ENCODE measurements at places on chromosomes 2 and 18. TPM values are rescaled to one million over a fixed set of nuclear protein-coding genes. Genes with fewer than 3 reads are reported as not detected.

DNA sequence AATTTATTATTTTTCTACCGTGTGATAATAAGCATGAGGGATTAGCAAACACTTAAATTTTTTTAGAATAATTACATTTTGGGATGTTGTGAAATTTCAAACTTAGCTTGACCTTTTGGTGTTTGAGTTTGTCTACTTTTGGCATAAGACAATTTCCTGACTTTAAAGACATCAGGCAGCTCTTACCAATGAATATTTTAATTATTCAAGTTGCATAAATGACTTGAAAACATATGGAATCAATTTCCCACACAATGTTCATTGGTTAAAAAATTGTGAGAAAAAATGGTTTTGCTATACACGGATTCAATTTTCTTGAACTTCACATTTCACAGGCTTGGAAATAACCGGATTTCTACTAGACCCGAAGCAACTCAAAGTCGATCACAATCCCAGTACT, 243.4 kb downstream of the IKZF2 start:
- peak overlapping the region; percentile 29 for H3K27ac ChIP-seq
- DNase-seq, result no peak
- no peaks in the 10 kb centered on the region for H3K36me3 ChIP-seq
- no peaks in the 10 kb centered on the region for H3K4me1 ChIP-seq
- no peak overlapping the region for H3K4me3 ChIP-seq

- H3K4me1 ChIP-seq, result no peaks in the 10 kb centered on the region
- DNase-seq, result no peak
- no peaks in the 10 kb centered on the region for H3K27me3 ChIP-seq
- no peaks in the 10 kb centered on the region for H3K36me3 ChIP-seq
- H3K4me3 ChIP-seq, result no peak overlapping the region
Observed at GRCh38 chr2:12615509-12615908, 101.2 kb upstream of the TRIB2 start.

- H3K36me3 ChIP-seq, result no peaks in the 10 kb centered on the region
- H3K4me3 ChIP-seq, result no peak overlapping the region
- no peaks in the 10 kb centered on the region for H3K4me1 ChIP-seq
- no peaks in the 10 kb centered on the region for H3K27me3 ChIP-seq
- no peak for DNase-seq
Observed at GRCh38 chr2:109428281-109428680, 185.5 kb downstream of the SEPTIN10 start.

GRCh38 chr2:120486441-120486840, 140.5 kb downstream of the INHBB start:
- no peaks in the 10 kb centered on the region for H3K27me3 ChIP-seq
- DNase-seq, result peak; percentile 28
- no peak overlapping the region for H3K4me3 ChIP-seq
- no peaks in the 10 kb centered on the region for H3K36me3 ChIP-seq
- peak overlapping the region; percentile 64 for H3K27ac ChIP-seq

DNA sequence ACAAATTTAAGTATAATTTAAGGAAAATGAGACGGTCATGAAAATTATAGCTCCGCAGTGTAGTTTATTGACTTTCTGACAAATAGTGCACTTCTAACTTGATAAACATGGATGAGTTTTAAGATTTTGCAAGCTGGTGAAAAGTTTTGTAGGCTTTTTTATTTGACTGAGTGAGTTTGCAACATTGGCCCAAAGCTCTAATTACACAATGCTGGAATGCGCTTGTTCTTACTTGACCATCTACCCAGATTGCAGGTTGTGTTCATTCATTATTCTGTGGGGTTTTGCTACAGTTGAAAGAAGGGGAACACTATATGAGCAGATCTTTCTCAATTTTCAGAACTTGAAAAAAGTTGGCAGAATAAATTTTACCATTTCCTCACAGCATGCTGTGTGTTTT, 13.5 kb downstream of the SPOPL start:
- H3K36me3 ChIP-seq, result no peaks in the 10 kb centered on the region
- H3K27ac ChIP-seq, result no peak overlapping the region
- H3K27me3 ChIP-seq, result no peaks in the 10 kb centered on the region
- no peak overlapping the region for H3K4me3 ChIP-seq

GRCh38 chr2:154132827-154133226, 261.1 kb downstream of the GALNT13 start:
- no peak for DNase-seq
- no peak overlapping the region for H3K4me3 ChIP-seq
- no peaks in the 10 kb centered on the region for H3K36me3 ChIP-seq
- no peak overlapping the region for H3K27ac ChIP-seq

TXNDC2 gene
- 0.16 TPM for total RNA-seq

REG3A gene
- total RNA-seq, result not detected

TCF23 gene
- not detected for total RNA-seq

DYSF gene
- 15.7 TPM for total RNA-seq

CABYR gene
- total RNA-seq, result 0.64 TPM

FAM237A gene
- not detected for total RNA-seq

CDKL4 gene
- total RNA-seq, result 2.6 TPM

MPP4 gene
- not detected for total RNA-seq

Measured in breast epithelium (tissue), 4 donors.